ENCODE measurements at places on chromosomes 5 and 9.

DNA sequence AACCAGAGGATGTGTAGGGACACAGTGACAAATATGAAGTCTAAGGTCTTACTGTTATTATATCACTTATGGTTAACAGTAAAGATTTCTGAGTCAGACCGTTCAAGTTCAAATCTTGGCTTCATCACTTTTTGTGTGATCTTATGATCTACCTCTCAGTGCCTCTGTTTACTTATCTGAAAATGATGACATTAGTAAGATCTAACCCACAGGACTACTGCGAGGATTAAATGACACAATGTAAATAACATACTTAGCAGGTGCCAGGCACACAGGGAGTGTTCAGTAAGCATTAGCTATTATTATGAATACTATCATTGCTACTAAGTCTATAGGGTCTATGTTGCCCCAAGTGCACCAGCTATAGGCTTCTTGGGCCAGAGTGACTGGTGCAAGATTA, 2.0 kb downstream of the IRF1 start:
- no peak for DNase-seq

- DNase-seq: no peak
Measured at GRCh38 chr9:130180516-130180915, 8.3 kb downstream of the NCS1 start.

- peak; percentile 67 for DNase-seq
Measured at GRCh38 chr5:139652788-139653241, 4.7 kb downstream of the CXXC5 start.

- DNase-seq: no peak
Measured at GRCh38 chr5:28398185-28398584, 1359.8 kb upstream of the CDH9 start.

DNA sequence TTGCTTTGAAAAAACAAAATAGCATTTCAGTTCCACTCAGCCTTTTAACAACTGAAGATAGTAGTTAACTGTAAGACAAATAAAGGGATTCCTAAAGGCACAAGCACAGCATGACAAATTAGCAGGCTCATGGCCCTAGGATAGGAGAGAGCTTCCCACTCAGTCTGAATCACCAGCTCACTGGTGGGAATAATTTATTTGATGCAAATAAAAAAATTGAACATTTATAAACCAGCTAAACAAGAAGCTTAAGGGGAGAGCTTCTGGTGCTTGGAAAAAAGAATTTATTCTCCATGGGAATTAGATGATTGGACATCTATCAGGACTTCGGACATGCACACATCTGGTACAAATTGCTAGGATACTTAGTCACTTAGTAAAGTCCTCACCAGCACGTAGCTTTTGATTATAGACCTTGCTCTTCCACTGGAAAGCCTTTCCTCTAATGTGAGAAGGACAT, 294.1 kb upstream of the TNC start:
- DNase-seq: no peak

DNA sequence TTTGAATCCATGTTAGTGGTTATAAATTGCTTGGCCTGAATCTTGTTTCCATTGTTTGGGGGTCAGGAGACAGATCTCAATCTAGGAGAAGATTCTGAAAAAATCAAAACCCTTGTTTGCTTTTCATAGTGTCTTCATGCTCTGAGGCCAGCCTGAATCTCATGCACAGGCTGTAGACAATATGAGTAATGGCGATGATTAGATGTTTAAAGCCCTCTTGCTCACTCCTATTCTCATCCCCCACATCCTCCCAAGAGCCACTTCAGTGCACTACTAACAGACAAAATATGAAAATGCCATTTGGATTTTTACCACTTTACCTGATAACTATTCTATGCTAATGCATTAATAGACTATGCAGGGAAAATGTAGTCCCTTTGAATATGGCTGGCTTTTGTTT, 129.4 kb downstream of the NUDT12 start:
- no peak for DNase-seq

DNA sequence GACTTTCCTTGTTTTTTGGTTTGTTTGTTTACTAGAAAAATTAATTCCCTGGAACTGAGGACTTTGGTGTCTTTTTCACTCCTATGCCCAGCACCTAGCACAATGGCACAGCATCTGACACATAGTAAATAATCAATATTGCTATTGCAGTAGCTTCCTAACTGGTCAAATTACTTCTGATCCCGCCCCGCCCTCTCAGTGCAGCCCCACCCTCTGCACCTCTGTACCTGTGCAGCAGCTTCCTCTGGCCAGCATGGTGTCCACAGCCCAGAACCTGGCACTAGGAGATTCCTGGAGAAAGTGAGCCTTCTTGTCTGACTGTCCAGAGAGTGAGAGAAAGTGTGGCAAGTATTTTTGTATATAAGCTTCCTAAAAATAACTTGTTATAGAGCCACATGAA, 343.2 kb downstream of the ZNF608 start:
- DNase-seq: no peak

GRCh38 chr9:24073007-24073592, 247.1 kb upstream of the ELAVL2 start:
- peak; percentile 36 for DNase-seq

DNA sequence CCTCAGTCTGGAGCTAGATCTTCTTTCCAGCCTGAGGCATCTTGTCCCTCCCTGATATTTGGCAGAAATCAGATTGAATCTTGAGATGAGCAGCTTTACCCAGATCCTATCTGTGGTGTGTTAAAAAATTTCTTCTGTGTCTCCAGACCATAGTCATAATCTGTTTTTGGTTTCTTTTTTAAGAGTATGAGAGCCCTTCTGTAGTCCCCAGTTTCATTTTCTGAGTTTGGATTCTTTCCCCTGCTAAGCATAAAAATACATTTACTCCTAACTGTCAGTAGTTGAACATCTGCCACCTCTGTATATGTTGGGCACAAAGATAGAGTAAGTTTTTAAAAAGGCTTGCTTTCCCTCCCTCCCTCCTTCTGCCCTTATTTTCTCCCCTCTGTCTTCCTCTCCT, 137.7 kb downstream of the CNTLN start:
- DNase-seq: no peak

- no peak for DNase-seq
Measured at GRCh38 chr5:82422001-82422740, 144.0 kb upstream of the RPS23 start.

DNA sequence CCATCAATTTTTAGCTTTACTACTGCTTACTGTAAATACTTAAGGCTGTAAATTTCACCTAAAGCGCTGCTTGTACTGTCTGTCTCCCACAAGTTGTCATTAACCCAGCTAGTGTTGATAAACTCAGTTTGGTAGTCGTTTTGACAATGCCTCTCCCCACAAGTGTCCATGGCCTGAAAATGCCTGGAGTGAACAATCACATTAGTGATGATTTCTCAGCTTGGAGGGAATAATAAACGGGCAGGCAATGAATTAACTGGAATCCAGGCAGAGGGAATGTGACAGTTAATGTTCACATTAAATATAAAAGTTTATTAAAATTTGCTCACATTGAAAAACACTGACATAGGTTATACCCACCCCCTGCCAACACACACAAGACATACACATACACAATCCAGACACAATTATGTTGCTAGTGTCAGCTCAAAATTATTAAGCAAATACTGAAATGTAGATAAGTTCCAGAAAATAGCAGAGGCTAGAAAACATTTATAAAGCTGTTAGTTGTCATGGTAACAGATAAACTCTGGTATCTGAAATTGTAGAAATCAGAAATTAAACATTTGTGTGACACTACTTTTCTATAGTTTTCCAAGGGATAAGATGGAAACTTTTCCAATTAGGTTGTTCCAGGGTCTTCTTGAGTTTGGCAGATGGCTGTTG, 341.9 kb downstream of the DIRAS2 start:
- no peak for DNase-seq

GRCh38 chr9:78552802-78553201, 255.9 kb downstream of the PSAT1 start:
- no peak for DNase-seq

- DNase-seq: no peak
Measured at GRCh38 chr5:124604419-124604818, 142.0 kb downstream of the ZNF608 start.

DNA sequence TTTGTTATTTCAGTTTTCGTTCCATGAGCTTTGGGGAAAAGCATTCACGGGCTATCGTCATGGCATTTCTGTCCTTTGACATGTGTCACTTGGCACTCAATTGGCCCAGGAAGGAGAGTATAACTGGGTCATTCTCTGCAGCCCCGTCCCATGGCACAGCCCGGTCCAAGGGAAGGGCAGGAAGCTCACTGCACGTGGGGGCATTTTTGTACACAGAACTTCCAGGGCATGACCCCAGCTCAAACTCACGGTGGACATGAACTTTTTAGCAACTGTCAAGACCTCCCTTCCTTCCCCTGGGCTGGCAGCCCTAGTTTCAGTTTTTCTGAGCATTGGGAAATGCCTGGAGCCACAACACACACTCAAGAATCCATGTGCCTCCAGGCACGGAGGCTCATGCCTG, 161.6 kb upstream of the PANK3 start:
- DNase-seq: no peak

- no peak for DNase-seq
Measured at GRCh38 chr5:37319037-37319782, 51.7 kb downstream of the NUP155 start.

GRCh38 chr5:170941788-170942187, 80.0 kb downstream of the RANBP17 start:
- DNase-seq: no peak

DNA sequence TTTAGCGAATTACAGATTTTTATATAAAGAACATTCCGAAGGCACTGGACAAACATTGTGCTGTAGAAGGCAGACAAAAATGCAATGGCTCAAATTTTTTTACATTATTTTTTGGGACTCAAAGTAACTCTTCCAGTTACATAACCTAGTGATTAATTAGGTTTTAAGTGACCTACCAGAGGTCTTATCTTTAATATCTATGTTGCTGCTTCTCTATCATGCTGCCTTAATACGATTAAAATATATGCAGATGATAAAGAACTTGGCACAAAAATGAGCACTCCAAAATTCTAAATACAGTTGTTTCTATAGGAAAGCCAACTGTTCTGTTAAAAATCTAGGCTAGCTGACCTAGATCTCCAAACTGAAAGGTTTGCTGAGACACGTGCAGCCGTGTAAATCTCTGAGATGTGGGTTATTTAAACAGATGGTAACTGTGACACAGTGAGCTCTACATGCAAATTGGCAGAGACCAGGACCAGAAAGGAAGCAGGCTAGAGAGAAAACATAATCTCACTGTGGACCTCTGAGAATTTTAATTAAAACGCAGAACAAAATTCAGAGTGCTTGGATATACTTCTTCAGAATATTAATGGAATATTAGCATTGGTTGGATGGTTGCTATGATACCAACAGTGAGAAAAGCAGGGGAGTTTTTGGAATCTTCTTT, 56.2 kb downstream of the CAMK4 start:
- DNase-seq: peak; percentile 68

DNA sequence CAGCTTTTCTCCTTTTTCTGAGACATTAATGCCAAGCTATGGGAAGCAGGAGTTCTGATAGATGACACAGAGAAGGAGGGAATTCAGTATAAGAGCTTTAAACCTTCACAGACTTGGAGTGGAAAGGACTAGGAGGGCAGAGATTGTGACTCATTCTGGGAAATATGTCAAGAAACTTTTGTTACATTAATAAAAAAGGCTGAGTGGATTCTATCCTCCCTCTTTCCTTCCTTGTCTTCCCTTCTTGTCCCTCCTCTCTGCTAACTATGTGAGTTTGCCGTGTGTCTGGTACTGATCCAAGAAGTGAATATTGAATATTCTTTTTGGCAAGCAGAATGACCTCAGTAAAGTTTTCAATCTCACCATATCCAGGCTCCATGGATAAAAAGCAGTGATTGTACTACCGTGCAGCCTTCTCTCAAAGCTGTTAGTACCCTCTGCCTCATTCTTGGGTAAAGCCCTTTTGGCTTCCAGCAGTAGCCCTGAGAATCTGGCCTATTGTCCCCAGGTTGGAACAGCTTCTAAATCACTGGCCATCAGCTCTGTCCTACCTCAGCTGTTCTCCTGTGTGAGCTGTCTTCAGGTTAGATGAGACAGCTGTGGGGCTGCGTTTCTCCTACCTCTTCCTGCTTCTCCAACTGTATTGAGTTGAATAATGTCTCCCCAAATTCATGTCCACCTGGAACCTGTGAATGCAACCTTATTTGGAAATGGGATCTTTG, 73.9 kb downstream of the ATG10 start:
- DNase-seq: no peak

GRCh38 chr5:170219615-170220014, 13.2 kb upstream of the C5orf58 start:
- DNase-seq: no peak

DNA sequence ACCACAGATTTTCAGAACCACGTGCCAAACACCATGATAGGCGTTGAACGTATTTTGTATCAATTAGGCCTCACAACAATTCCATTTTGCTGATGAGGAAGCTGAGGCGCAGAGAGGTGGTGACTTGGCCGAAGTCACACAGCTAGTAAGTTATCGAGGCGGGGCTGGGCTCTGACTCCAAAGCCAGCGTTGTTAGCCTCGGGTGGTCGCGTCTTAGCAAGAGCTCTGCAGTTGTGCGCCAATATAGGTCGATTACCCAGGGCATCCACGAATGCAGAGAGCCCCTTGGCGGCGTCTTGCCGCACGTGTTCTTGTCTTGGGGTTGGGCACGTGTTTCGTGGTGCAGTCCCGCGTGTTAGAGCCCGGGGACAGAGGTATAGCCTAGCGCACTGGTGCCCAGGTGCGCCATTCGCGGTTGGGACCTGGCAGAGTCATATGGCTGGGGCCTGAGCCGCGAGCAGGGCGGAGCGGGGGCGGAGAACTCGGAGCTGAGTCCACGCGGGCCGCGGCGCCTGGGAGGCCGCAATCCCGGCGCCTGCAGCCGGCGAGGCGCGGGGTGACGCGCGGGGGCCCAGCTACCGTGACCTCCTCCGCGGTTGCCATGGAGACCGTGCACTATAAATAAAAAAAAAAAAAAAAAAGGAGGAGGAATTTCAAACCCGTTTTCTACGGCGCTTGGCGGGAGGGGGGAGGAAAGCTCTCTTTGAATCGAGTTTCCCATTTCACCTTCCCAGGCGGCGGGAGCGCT, 62.3 kb downstream of the CXXC5 start:
- DNase-seq: no peak

DNA sequence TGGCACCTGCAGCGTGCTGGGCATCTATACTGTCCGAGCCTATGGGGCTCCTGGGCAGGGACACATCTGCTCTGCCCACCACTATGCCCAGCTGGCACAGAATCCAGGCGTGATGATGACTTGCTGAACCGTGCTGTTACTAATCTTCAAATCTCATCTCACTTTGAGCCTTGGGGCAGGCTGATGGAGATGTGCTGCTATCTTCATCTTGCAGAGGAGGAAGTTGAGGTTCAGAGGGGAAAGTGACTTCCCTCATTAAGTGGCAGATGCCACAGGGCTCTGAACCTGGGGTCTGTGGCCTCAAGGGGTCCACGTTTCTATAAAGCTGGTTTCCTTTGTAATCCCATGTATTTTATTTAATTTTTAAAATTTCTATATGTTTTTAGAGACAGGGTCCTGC, 4.7 kb downstream of the SLC2A6 start:
- no peak for DNase-seq

GRCh38 chr5:61965490-61965889, 340.5 kb upstream of the KIF2A start:
- no peak for DNase-seq

- no peak for DNase-seq
Measured at GRCh38 chr5:87787625-87788256, 375.0 kb upstream of the CCNH start.

All from spinal cord (tissue), 10 donors.